ENCODE measurements at places on chromosomes 7 and 10. TPM values are rescaled to one million over a fixed set of nuclear protein-coding genes. Genes with fewer than 3 reads are reported as not detected.

GRCh38 chr7:54699715-54700114 is 59.3 kb downstream of the SEC61G start:
- peaks cover 13% of the 10 kb centered on the region for H3K27me3 ChIP-seq
- no peak overlapping the region for H3K27ac ChIP-seq
- DNase-seq, result no peak
- H3K4me1 ChIP-seq, result no peaks in the 10 kb centered on the region
- H3K4me3 ChIP-seq, result no peak overlapping the region

- peak overlapping the region; percentile 88 for H3K27ac ChIP-seq
- H3K27me3 ChIP-seq, result no peaks in the 10 kb centered on the region
- DNase-seq, result no peak
- H3K4me3 ChIP-seq, result peak overlapping the region; percentile 87
Observed at GRCh38 chr7:23105086-23105643, 420 bp upstream of the KLHL7 start.

GRCh38 chr7:12089951-12090756 is 120.9 kb upstream of the TMEM106B start:
- DNase-seq, result no peak
- no peaks in the 10 kb centered on the region for H3K36me3 ChIP-seq
- H3K27me3 ChIP-seq, result no peaks in the 10 kb centered on the region
- no peak overlapping the region for H3K27ac ChIP-seq
- H3K4me3 ChIP-seq, result no peak overlapping the region

- H3K4me1 ChIP-seq, result no peaks in the 10 kb centered on the region
- no peak overlapping the region for H3K4me3 ChIP-seq
- no peaks in the 10 kb centered on the region for H3K27me3 ChIP-seq
- no peaks in the 10 kb centered on the region for H3K36me3 ChIP-seq
Observed at GRCh38 chr7:37719077-37719476, 35.5 kb downstream of the GPR141 start.

DNA sequence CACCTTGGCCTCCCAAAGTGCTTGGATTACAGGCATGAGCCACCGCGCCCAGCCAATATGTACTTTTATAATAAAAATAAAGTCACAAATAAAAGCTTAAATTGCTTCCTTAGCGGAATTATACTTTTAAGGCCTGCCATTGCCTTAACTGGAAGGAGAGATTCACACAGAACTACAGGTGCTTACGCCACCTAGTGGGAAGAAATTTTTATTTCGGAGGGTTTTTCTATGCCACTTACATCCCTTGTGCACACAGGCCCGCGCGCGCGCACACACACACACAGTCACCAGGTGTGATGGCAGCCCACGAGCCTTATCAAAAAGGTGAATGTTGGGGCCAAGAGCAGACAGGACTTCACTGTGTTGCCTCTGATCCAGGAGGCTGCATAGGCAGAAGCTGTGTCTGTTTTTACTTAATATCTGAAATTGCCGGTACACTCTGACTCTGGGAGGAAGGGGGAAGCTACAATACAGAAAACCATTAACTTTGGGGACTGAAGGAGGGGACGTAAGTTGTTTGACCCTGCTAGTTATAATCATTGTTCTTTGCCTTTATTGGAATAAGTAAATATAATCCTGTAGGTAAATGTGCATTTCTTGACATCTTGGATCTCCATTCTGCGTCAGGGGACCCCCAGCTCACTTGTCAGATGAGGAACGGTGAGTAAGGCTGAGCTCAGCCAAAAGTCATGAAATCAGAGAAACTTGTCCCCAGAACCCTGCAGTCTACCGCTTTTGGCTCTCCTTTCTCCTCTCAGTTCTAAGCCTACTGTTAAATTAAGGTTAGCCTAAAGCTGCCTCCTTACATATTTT is 87.1 kb downstream of the SLC16A9 start:
- peaks cover 1% of the 10 kb centered on the region for H3K4me1 ChIP-seq
- H3K27me3 ChIP-seq, result no peaks in the 10 kb centered on the region
- no peak overlapping the region for H3K4me3 ChIP-seq
- peak; percentile 25 for DNase-seq

The CTAGE4 gene
- polyA plus RNA-seq, result 5.9 TPM

Data from keratinocyte (primary cell).